Fibroblast of upper back skin (primary cell): ENCODE measurements at places on chromosomes 6 and 20.

DNA sequence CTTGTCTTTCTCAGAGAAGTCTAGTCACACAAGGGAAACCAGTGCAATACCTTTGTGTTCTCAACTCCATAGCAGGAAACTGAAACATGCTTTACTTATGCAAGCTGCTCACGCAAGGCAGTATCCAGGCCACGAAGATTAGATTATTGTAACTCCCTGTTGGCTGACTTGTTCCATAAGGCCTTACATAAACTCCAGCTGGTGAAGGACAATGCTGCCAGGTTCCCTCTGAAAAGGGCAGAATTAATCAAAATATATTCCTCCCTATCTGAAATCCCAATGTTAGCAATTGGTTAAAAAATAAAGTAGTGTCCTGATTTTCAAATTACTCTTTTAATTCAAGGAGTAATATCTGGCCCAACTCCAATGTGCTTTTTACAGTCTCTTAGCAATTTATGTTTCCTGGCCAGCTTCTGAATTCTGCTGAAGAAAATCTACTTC lies 966.6 kb downstream of the HACE1 start:
- peak; percentile 67 for DNase-seq

DNA sequence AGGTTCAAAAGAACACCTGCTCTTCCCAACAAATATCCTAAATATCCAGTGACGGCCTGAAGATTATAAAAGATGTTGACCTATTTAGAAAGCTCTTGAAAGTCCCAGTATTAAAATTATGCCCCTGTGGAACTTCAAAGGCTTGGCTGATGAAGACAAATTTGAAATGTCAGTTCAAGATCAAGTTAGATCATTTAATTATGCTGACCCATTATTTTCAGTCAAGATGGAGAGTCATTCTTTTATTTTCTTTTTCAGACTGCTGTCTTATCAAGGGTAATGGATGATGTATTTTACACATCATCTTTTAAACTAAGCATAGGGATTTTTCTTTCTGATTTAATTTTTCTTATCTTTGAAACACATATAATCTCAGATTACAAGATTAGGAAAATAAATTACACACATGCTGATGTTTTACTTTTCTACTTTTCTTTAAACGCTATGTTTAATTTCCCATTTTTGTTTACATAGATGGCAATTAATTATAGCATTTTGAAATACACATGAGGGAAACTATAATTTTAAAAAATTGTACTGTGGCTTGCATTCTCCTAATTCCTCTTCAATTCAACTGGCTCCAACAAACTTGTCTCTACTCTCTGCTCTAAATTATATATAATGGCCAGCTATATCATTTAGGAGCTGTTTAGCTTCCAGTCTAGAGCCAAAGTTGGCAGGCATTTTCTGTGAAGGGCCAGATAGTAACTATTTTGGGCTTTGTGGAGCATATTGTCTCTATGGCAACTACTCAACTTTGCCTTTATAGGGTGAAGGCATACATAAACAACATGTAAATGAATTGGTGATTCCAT lies 123.7 kb downstream of the RCAN2 start:
- no peak for DNase-seq

- DNase-seq: peak; percentile 76
These were observed 380.0 kb downstream of the LMBRD1 start for GRCh38 chr6:69416776-69417175.

DNA sequence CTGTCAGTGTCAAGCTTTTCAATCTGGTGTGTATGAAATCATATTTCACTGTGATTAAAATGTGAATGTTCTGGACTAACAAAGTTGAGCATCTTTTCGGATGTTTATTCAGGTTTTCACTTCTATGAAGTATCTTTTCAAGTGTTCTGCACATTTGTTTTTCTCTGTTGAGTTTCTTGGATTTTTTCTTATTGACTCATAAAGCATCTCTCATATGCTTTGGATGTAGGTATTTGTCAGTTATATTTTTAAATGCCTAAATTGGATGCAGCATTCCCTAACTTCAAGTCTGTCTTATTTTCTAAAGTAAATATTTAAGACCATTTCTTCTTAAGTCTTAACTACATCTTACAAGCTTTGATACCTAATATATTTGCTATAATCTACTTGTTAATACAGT lies 398.0 kb downstream of the PLCB1 start:
- no peak for DNase-seq

DNA sequence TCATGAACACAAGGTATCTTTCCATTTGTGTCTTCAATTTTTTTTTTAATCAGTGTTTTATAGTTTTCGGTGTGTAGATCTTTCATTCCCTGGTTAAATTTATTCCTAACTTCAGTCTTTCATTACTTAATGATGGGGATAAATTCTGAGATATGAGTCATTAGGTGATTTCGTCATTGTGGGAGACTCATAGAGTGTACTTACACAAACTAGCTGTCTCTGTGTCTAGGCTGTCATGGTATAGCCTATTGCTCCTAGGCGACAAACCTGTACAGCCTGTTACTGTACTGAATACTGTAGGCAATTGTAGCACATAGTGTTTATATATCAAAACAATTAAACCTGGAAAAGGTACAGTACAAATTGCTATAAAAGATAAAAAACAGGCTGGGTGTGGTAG lies 42.1 kb downstream of the SMAP1 start:
- peak; percentile 73 for DNase-seq

- DNase-seq: no peak
These were observed 142.3 kb downstream of the UNC5CL start for GRCh38 chr6:40896696-40897095.

GRCh38 chr6:3053231-3053508 lies 15.1 kb upstream of the RIPK1 start:
- DNase-seq: no peak

DNA sequence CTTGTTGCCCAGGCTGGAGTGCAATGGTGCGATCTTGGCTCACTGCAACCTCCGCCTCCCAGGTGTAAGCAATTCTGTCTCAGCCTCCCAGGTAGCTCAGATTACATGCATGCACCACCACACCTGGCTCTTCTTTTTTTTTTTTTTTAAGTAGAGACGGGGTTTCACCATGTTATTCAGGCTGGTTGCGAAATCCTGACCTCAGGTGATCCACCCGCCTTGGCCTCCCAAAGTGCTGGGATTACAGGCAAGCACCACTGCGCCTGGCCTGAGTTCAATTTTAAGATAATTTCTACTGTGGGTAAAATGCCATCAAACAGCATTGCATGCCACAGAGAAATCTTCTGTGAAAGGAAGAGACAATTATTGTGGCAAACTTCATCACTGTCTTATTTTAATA lies 633.1 kb downstream of the KIF16B start:
- no peak for DNase-seq

DNA sequence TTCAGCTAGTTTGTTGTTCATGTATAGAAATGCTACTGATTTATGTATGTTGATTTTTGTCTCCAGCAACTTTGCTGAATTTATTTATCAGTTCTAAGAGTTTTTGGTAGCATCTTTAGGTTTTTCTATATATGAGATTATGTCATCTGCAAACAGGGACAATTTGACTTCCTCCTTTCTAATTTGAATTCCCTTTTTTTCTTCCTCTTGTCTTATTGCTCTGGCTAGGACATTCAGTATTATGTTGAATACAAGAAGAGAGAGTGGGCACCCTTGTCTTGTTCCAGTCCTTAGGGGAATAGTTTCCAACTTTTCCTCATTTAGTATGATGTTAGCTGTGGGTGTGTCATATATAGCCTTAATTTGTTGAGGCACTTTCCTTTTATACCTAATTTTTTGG lies 58.2 kb downstream of the CDH26 start:
- DNase-seq: no peak

- no peak for DNase-seq
These were observed 46.2 kb downstream of the NOX3 start for GRCh38 chr6:155409391-155409790.

GRCh38 chr6:37673436-37673835 lies 24.2 kb downstream of the MDGA1 start:
- DNase-seq: no peak

GRCh38 chr6:50457351-50457750 lies 256.0 kb upstream of the TFAP2D start:
- DNase-seq: no peak

- DNase-seq: peak; percentile 73
These were observed 90.0 kb upstream of the IFNGR1 start for GRCh38 chr6:137309078-137309762.

- no peak for DNase-seq
These were observed 52.4 kb upstream of the MRPS10 start for GRCh38 chr6:42269974-42270510.
